ENCODE measurements at places on chromosomes 2 and 18.
A peak's percentile ranks its signal among the peaks of the same experiment; 100 is the strongest.

DNA sequence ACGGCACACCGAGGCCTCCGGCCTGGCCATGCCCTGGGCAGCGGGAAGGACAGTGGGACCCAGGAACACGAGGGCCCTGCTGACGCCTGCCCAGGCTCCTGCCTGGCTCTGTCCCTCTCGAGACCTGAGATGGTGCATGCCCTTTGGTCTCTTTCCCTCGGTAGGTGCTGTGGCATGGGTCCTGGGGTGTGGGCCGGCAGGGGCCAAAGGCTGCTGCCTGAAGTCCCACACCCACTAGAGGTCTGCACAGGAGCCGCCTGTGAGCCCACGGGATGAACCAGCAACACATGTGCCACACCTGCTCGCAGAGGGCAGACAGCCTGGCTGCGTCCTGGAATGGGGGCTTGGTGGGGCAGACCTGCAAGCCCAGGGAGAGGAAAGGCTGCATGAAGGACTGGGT, 73.3 kb downstream of the NDUFA10 start:
- no peak for DNase-seq

- DNase-seq: no peak
Measured at GRCh38 chr18:1394426-1394825, 489.8 kb downstream of the ADCYAP1 start.

GRCh38 chr2:214836568-214836967, 27.1 kb upstream of the BARD1 start:
- DNase-seq: no peak

GRCh38 chr2:11411244-11411643, 54.7 kb downstream of the E2F6 start:
- no peak for DNase-seq

DNA sequence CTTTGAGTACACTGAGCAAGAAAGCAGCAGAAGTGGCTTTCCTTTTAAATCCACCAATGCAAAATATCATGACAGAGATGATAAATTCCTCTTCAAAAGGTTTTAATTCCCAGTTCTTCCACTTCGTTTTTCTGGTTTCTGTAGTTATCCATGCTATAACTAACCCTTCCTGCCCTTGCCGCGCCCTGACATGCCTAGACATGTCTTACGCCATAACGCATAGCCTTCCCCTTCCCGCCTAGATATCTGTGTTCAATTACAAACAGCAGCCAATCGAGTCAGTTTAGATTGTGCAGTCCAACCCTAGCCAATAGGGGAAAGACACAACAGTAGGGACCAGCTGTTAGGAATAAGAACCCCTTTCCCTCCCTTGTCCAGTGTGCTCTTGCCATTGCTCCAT, 16.1 kb downstream of the PRPF40A start:
- no peak for DNase-seq

GRCh38 chr2:105328281-105329196, 996 bp downstream of the TGFBRAP1 start:
- peak; percentile 26 for DNase-seq

GRCh38 chr2:118250001-118250400, 161.7 kb downstream of the INSIG2 start:
- DNase-seq: no peak

- DNase-seq: peak; percentile 94
Measured at GRCh38 chr18:62425465-62426190, 97.2 kb upstream of the ZCCHC2 start.

GRCh38 chr2:213152065-213152794, 818 bp upstream of the IKZF2 start:
- peak; percentile 60 for DNase-seq

DNA sequence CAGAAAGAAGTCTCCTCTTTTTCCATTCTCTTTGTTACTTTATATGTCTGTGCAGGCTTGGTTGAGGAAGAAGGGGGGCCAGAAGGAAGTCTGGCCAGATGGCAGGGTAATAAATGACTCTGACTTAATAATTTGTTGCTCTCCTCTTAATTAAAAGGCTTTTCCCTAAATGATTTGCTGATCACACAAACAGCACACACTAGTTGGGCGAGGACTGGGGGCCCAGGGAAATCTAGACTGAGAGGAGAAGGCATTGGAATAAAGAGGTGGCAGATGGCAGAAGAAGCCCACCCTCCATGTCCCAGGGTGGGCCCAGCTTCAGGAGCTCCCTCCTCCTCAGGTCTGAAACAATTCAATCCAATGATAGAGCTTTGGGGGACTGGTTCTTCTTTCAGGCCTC, 12.7 kb upstream of the SMARCAL1 start:
- no peak for DNase-seq

DNA sequence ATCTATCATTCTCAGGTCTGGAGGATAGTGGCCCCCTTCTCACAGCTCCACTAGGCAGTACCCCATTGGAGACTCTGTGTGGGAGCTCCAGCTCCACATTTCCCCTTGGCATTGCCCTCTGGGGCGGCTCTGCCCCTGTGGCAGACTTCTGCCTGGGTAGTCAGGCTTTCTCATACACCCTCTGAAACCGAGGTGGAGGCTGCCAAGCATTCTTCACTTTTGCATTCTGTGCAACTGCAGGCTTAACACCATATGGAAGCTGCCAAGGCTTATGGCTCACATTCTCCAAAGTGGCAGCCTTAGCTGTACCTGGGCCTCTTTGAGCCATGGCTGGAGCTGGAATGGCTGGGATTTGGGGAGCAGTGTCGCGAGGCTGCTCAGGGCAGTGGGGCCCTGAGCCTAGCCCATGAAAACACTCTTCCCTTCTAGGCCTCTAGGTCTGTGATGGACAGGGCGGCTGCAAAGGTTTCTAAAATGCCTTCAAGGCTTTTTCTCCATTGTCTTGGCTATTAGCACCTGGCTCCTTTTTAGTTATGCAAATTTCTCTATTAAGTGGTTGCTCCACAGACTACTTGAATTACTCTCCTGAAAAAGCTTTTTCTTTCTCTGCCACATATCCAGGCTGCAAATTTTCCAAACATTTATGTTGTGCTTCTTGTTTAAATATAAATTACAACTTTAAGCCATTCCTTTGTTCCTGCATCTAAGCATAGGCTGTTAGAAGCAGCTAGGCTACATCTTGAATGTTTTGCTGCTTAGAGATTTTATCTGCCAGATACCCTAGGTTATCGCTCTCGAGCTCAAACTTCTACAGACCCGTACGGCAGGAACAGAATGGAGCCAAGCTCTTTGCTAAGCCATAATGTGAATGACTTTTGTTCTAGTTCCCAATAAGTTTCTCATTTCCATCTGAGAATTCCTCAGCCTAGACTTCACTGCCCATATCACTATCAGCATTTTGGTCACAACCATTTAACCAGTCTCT, 206.5 kb downstream of the CPS1 start:
- no peak for DNase-seq

DNA sequence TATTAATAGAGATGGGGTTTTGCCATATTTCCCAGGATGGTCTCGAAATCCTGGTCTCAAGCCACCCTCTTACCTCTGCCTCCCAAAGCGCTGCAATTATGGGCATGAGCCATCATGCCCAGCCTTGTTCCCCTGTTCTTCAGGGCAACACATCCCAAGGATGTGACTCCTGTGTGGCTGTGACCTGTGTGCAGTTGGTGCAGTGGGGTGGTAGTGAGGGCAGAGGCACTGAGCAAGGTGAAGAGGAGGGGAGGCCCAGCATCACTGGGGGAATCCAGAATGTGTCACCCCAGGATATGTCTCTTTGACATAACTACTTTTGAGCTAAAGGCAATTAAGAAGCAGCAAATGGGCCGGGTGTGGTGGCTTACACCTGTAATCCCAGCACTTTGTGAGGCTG, 23.4 kb downstream of the CENPA start:
- DNase-seq: no peak

DNA sequence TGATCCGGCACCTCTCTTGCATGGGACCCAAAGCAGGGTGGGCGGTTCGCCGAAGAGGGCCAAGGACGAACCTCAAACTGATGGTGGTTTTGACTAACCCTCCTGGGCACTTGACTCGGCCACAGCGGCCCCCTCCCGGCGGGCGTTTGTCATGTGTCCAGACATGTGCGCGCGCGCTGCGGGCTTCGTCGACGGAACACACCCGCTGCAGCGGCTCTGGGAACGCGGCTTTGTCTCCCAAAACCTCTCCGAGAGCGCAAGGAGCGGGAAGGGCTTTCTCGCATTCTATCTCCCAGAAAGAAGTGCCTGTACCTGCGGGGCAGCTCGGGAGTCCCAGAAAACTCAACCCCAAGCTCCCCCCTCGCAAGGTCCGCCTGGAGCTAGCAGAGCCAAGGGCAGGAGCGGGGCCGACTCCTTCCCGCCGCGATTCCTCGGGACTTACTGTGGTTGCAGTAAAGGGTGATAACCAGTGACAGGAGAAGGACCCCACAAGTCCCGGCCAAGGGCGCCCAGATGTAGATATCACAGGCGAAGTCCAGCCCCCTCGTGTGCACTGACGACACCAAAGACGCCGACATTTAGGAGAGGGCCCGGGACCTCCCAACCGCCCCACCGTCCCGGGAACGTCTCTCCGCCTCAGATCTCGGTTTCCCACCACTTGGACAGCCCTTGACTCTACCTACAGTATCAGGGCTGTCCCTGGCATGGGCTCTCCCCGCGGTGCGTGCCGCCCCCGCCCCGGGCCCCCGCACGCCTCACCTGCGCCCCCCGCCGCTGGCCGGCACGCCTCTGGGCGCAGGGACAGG, 1.6 kb downstream of the CD8A start:
- no peak for DNase-seq

DNA sequence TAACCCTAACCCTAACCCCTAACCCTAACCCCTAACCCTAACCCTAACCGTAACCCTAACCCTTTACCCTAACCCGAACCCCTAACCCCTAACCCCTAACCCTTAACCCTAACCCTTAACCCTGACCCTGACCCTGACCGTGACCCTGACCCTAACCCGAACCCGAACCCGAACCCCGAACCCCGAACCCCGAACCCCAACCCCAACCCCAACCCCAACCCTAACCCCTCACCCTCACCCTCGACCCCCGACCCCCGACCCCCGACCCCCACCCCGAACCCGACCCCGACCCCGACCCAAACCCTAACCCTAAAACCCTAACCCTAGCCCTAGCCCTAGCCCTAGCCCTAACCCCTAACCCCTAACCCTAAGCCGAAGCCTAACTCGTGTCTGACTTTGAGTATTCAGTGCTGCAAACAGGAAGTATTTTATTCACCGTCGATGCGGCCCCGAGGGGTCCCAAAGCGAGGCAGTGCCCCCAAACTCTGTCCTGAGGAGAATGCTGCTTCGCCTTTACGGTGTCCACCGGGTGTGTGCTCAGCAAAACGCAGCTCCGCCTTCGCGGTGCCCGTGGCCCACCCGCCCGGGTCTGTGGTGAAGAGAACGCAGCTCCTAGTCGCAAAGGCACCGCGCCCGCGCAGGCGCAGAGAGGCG, 36.0 kb downstream of the FAM110C start:
- no peak for DNase-seq

- DNase-seq: no peak
Measured at GRCh38 chr2:33498291-33498956, 22.0 kb downstream of the RASGRP3 start.

- no peak for DNase-seq
Measured at GRCh38 chr18:2610549-2610948, 39.2 kb downstream of the NDC80 start.

DNA sequence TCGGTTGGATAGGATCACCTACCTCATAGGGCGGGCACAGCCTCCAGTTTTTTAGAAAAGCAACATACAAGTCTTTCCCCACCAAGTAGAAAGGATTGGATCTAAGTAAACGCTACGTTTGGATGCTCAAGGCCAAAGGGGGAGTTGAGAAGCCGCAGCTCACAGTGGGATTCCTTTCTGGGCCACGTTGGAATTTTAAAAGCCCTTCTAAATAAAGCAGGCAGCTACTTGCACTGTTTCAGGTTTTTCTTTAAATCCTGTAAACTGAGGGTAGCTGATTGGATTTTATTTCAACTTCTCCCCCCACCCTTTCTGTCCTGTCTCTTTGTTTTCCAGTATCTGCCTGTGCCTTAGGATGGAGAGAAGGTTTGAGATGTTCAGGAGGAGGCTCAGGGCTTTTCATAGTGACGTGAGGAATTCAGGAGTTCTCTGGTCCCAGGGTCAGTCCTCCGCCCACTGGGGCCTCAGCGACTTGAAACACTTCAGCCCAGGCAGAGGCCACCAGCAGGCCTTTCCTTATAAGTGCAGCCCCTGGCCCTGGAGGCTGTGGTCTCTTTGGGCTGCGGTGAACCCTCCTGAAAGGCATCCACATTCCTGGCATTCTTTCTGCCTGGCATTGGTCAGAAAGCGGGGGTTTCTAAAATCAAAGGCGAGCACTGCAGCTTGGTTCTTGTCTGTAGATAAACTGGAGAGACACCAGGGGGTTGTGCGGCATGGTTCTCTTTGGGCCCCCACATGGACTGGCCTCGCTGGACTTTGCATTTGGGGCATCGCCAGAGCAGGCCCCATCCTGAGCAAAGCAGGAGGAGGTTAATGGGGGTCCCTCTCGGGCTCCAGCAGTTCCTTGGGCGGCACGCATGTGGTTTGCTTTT, 44.5 kb downstream of the SH3BP4 start:
- DNase-seq: no peak

DNA sequence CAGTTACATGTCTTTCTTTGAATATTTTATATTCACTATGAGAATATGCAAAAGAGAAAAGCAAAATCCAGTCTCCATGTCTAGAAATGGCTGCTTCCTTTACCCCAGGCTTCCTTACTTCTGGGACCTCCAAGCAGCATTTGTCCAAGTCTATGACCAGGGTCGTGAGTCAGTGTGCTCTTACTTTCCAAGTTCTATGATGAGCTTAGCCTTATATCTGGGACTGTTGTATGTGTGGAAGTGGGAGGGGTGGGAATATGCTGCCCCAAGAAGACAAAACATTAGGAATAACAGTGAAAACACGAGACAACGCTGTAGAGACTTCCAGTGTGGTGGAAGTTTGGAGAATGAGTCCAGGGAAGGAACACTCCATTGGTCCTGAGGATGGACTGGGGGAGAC, 21.2 kb upstream of the CHRNA1 start:
- DNase-seq: no peak

- DNase-seq: no peak
Measured at GRCh38 chr2:1825046-1825445, 80.7 kb upstream of the PXDN start.

DNA sequence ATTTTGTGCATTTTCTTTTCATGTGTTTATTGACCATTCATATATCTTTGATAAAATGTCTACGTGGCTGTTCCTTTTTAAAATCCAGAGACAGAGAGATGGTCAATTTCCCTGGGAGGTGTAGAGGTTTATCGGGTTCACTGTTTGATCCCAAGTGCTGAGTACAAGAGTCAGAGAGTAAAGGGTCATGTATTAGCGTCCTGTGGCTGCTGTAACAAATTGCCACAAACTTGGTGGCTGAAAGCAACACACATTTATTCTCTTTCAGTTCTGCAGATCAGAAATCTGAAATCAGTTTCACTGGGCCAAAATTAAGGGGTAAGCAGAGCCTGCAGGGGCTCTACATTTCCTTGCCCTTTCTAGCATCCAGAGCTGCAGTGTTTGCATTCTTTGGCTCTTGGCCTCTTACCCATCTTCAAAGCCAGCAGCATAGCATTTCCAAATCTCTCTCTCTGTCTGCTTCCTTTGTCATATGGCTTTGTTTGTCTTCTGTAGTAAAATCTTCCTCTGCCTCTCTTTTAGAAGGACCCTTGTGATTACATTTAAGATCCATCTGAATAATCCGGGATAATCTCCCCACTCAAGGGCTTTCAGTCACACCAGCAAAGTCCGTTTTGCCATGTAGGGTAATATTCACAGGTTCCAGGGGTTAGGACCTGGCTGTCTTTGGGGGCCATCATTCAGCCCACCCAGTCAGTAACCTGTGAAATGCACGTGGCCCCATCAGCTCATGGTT, 49.9 kb downstream of the TMEM17 start:
- no peak for DNase-seq

GRCh38 chr18:57976230-57976773, 67.7 kb upstream of the NEDD4L start:
- DNase-seq: no peak

GRCh38 chr2:29293830-29294438, 178.7 kb downstream of the CLIP4 start:
- no peak for DNase-seq

GRCh38 chr2:166917415-166917814, 29.1 kb downstream of the XIRP2 start:
- DNase-seq: no peak
